ENCODE measurements at places on chromosomes 2 and 18.

- DNase-seq: no peak
Observed at GRCh38 chr18:11857177-11857887, 6.1 kb downstream of the CHMP1B start.

DNA sequence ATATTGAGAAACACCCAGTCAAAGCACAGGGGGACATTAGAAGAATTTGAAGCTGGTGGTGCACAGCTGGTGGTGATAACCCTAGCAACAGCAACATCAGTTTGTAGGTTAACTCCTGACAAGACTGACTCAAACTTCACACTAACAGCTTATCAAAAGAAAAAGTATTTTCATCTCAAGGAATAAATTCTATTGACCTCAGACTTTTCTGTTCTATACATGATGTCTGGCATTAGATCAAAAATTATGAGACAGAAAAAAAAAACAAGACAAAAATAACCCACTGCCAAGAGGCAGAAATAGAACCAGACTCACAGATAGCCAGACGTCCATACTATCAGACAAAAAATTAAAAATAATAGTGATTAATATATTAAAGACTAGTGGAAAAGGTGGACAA lies 126.1 kb downstream of the COL6A3 start:
- DNase-seq: no peak

- DNase-seq: no peak
Observed at GRCh38 chr2:171016125-171016524, 87.1 kb downstream of the GORASP2 start.

DNA sequence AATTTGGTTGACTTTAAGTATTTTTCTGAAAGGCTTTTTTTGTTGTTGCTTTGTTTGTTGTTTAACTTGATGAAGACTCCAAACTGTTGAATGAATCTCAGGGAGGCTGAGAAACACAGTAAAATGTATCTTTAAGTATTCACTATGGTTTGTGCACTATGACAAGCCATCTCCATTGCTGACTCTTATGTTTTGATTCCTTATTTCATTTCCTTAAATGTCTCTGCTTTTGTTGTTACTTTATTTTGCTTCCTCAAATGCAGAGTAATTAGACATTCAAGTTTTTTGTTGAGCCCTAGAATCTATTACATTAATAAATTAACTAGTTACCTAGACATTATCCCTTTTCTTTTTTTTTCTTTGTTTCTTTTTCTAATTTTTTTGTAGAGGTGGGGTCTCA lies 46.3 kb upstream of the SLC39A10 start:
- no peak for DNase-seq

DNA sequence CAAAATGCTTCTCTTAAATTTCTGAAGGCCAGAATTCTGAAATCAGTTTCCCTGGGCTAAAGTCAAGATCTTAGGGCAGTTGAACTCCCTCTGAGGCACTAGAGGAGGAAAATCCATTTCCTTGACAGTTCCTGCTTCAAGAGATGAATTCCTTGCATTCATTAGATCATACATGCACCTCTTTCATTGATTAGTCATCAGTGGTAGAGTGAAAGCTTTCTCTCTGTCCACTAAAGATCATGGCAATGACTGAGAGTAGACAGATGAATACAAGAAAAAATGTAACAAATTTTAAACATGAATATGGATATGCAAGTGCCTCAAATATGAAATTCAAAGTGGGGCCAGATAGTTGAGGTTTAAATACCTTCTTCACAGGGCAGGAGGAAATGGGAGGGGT lies 693.4 kb upstream of the TMEFF2 start:
- no peak for DNase-seq

GRCh38 chr2:41828052-41828643 lies 219.7 kb upstream of the PKDCC start:
- DNase-seq: no peak

DNA sequence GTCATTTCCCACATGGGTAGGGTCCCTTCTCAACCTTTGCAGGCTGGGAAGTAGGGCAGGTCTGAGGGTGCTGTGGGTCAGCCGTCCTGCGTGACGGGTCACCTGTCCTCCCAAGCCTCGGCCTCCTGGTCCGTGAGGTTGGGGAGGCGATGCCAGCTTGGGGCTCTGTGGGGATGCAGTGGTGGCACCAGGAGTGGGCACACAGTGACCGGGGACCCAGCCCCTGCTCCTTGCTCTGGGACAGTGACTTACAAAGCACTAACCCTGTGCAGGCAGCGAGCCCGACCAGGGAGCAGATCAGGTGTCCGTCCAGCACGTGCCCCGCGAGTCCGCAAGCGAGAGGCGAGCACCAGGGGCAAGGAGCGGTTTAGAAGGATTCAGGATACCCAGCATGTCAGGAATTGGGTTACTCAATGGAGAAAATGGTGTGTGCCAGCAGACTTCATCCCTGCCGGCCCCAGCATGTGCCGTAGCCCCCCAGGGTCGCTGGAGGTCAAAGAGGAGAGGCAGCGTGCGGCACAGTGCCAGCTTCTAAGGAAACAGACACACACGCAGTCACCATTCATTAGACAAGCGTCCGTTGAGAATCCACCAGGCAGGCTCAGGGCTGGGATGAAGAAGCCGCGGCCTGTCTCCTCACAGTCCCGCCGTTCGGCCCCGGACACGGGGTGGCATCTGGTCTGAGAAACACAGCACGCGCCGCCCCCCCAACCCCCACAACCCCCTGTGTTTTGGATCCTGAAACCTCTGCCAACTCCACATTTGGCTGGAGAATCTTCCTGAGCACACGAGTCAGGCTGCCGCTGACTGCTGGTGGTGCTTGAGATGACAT lies 11.7 kb downstream of the COLEC11 start:
- DNase-seq: no peak
